Endothelial cell of umbilical vein (primary cell): ENCODE measurements at places on chromosomes 6 and 20. TPM values are rescaled to one million over a fixed set of nuclear protein-coding genes. Genes with fewer than 3 reads are reported as not detected.

The TTPAL gene
- 8.0 and 8.7 TPM in 2 replicates for total RNA-seq

The TRIM31 gene
- total RNA-seq: not detected in 2 replicates

The SYS1 gene
- total RNA-seq: 22.3 and 27.4 TPM in 2 replicates

DNA sequence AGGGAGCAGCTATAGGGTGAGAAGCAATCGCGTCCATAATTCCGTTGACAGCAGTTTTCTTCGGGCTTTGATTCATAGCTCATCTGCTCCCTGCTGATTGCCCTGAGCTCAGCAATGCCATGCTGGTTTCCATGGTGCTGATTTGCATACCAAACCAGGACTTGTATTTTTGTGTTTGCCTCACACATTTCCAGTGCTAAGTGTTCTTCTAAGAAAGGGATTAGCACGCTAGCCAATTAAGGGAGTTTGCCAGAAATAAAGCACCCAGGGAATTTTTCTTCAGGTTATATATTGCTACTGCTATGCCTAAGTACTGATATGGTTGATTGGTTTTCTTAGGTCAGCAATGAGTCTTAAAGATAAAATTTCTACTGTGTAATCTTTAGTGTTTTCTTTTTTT lies 177.6 kb downstream of the PLCB1 start:
- DNase-seq: no peak
- no peak overlapping the region for H3K27ac ChIP-seq
- no peak overlapping the region for H3K4me3 ChIP-seq
- no peaks in the 10 kb centered on the region for H3K36me3 ChIP-seq
- H3K27me3 ChIP-seq: no peaks in the 10 kb centered on the region

DNA sequence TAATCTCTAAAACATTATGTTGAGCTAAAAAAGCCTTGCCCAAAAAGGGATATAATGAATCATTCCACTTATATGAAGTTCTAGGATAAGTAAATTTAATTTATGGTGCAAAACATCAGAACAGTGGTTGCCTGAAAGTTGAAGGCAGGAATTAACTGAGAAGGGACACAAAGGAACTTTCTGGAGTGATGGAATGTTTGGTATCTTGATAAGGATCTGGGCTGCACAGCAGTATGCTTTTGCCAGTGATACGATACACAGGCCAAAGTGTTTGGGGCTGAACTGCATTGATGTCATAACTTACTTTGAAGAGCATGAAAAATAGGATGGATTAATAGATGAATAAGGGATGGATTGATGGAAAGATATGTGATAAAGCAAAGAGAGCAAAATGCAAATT lies 146.1 kb upstream of the LRFN2 start:
- H3K36me3 ChIP-seq: no peaks in the 10 kb centered on the region
- no peak for DNase-seq
- H3K4me1 ChIP-seq: peaks cover 5% of the 10 kb centered on the region

DNA sequence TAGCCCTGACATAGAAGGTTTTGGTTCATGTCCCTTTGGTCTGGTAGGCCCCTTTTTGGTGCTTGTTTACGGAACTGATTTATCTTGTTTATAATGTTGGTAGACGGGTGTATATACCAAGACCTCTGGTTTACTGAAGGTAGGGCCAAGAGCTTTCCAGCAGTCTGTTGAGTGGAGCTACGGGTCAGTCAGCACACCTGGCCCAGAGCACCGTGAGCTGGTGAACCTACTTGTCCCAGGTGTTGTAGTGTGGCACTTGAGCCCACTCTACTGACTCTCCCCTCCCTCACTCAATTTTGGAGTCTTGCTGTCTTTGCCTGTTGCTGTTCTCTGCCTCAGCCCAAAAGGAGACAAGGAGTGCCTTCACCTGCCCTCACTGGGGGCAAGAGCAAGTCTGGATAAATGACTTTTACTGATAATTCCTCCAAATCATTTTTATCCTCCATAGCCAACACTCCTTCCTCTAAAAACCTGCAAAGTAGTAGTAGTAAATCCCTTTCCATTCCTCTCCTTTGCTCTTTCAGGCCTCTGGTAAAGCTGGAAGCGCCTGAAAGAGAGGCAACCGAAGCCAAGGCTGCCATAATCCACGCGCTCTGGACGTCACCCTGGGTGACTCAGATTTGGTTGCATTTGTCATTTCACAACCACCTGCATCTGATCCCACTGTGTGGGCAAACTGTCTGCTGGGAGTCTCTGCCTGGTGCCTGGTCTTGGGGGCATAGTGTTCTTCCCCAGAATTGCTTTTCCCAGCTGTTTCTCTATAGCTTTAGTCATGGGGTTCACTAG lies 22.2 kb downstream of the RREB1 start:
- no peak for DNase-seq
- no peaks in the 10 kb centered on the region for H3K36me3 ChIP-seq
- H3K27me3 ChIP-seq: no peaks in the 10 kb centered on the region
- peaks cover 5% of the 10 kb centered on the region for H3K4me1 ChIP-seq
- no peak overlapping the region for H3K4me3 ChIP-seq

GRCh38 chr6:111113336-111114086 lies 26.2 kb downstream of the SLC16A10 start:
- H3K4me1 ChIP-seq: no peaks in the 10 kb centered on the region
- peaks cover 10% of the 10 kb centered on the region for H3K27me3 ChIP-seq
- H3K4me3 ChIP-seq: no peak overlapping the region
- no peaks in the 10 kb centered on the region for H3K36me3 ChIP-seq

GRCh38 chr6:5521322-5521721 lies 260.0 kb downstream of the FARS2 start:
- DNase-seq: peak; percentile 12
- no peak overlapping the region for H3K27ac ChIP-seq
- no peaks in the 10 kb centered on the region for H3K36me3 ChIP-seq
- no peaks in the 10 kb centered on the region for H3K27me3 ChIP-seq
- no peak overlapping the region for H3K4me3 ChIP-seq

DNA sequence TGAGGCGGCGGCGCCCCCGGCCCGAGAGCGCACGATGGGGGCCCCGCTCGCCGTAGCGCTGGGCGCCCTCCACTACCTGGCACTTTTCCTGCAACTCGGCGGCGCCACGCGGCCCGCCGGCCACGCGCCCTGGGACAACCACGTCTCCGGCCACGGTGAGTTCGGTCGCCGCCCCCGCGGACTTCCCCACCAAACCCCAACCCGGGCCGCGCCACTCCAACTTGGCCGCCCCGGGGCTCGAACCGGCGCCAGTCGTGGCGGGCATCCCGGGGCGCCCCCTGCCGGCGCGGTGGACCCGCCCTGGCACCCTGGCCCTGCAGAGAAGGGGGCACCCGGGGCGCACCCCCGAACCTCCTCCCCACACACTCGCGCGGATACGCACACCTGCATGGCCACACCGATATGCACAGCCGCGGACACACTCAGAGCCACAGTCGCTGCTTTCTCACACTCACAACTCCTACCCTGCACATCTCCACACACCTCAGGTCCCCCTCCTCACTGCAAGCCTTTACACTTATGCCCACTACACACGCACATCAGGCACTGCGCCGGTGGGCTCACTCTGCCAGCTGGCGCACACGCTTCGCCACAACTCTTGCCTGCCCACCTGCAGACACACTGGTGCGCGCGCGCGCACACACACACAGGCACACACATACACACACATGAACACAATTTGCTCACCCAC lies 535 bp downstream of the VSTM2L start:
- H3K27me3 ChIP-seq: peaks cover 38% of the 10 kb centered on the region
- H3K4me1 ChIP-seq: no peaks in the 10 kb centered on the region
- H3K27ac ChIP-seq: no peak overlapping the region
- no peaks in the 10 kb centered on the region for H3K36me3 ChIP-seq
- no peak for DNase-seq

DNA sequence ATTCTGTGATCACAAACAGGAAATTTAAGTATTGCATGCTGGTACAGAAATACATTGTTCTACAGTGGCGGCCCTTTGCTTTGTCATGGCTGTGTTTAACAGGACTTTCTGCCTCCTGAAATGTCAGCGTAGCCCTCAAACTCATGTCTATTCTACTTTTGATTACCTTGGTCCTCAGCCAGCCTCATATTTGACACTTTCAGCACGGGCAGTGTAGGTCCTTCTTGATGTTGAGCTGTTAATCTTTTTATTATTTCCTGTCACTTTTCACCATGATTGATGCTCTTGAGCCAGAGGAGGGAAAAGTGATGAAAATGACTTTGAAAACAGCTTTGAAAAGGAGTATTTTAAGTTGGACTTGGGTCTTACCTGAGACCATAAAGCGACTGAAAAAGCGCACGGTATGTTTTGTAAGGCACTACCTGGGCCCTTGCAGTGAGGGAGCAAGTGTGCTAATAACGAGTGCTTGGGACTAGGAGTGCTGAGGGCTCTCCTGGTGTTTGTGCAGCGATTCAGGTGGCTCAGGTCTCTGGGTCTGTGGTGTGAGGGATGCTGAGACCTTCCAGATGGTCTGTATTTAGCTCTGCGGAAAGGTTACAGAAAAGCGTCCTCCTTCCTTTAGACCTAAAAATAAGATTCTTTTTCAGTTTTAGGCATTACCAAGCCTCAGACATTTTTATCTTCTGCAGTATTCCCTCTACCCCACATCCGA lies 45.2 kb upstream of the RREB1 start:
- no peaks in the 10 kb centered on the region for H3K27me3 ChIP-seq
- DNase-seq: peak; percentile 50
- H3K4me3 ChIP-seq: no peak overlapping the region
- no peaks in the 10 kb centered on the region for H3K4me1 ChIP-seq

DNA sequence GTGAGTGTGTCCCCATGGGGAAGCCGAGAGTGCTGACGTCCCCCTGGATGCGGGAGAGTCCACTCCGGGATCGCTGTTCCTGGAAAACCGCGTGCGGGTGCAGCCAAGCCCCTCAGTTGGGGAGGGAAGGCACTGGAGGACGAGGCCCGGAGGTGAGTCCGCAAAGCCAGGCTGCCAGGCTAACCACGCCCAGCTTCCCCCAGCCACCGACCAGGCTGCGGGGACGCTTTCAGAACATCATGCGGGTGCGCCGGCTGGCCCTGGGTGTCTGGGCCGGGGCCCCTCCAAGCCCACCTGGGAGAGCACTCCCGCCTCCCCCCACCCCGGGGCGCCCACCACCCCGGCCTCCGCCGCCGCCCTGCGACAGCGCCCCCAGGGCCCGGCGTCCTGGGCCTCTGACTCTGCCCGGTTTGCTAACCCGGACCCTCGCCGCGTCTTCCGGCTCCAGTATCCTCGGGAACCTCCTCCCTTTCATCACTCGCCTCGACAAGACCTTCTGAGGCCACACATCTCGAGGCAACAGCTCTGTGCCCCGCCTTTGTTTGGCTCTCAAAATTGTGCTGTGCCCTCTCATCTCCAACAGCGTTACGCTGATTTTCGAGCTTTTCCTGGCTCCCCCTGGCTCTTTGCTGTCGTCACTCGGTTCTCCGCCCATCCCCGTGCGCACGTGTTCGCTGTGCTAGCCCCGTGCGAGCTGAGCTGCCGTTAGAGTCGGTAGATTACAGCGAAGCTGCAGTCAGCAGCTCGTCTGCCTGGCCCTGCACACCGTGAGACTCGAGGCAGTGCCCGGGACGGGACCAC lies 47.1 kb upstream of the ENTPD6 start:
- peak overlapping the region; percentile 2 for H3K4me3 ChIP-seq
- H3K27ac ChIP-seq: no peak overlapping the region
- peaks cover 3% of the 10 kb centered on the region for H3K4me1 ChIP-seq

GRCh38 chr6:148269386-148269785 lies 73.3 kb upstream of the SASH1 start:
- peak overlapping the region; percentile 55 for H3K27ac ChIP-seq
- H3K27me3 ChIP-seq: no peaks in the 10 kb centered on the region
- no peak overlapping the region for H3K4me3 ChIP-seq

GRCh38 chr20:21534453-21534852 lies 20.6 kb upstream of the NKX2-2 start:
- H3K27me3 ChIP-seq: no peaks in the 10 kb centered on the region
- no peaks in the 10 kb centered on the region for H3K4me1 ChIP-seq
- no peak overlapping the region for H3K27ac ChIP-seq
